ENCODE measurements at places on chromosomes 4 and X.

- DNase-seq: no peak
Observed at GRCh38 chrX:41602816-41603345, 85.9 kb upstream of the GPR34 start.

DNA sequence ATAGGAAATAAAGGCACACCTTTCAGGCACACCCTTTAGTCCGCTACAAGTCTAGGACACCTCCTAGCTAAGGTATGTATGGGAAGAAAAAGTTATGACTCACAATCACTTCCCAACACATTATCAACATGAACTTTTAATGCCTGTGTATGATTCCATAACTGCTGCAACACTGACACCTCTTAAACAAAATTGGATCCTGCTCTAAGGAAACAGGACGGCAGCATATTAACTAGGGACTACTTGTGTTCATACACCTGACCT is 2.4 kb upstream of the PPP3CA start:
- DNase-seq: no peak

- DNase-seq: no peak
Observed at GRCh38 chr4:152032722-152033131, 271.9 kb upstream of the GATB start.

DNA sequence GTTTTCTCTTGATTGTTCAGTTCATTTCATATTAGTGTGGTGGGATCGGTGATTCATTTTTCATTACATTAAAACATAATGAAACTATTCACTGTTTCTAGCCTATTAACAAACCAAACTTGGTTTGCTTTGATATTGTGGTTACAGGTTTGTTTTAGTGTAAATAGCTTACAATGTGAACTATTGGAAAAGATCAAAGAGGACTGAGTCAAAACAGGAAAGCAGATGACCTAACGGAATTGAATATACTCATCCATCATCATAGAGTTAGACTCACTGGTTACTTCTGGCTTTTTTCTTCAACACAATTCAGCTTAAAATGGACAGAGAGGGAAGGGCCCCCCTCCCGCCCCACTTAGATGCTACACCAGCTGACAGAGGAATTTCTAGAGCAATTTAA is 616.2 kb upstream of the AADAT start:
- no peak for DNase-seq

- DNase-seq: no peak
Observed at GRCh38 chrX:16586377-16587112, 63.4 kb upstream of the S100G start.

All from stimulated activated CD4-positive, alpha-beta T cell treated with anti-CD3 and anti-CD28 coated beads, Interleukin-12 subunit alpha, Interleukin-12 subunit beta, amount 100 ng/mL, for 24 hours (primary cell).